ENCODE measurements at places on chromosomes 13 and 19. TPM values are rescaled to one million over a fixed set of nuclear protein-coding genes. Genes with fewer than 3 reads are reported as not detected.
A peak's percentile ranks its signal among the peaks of the same experiment; 100 is the strongest.

DNA sequence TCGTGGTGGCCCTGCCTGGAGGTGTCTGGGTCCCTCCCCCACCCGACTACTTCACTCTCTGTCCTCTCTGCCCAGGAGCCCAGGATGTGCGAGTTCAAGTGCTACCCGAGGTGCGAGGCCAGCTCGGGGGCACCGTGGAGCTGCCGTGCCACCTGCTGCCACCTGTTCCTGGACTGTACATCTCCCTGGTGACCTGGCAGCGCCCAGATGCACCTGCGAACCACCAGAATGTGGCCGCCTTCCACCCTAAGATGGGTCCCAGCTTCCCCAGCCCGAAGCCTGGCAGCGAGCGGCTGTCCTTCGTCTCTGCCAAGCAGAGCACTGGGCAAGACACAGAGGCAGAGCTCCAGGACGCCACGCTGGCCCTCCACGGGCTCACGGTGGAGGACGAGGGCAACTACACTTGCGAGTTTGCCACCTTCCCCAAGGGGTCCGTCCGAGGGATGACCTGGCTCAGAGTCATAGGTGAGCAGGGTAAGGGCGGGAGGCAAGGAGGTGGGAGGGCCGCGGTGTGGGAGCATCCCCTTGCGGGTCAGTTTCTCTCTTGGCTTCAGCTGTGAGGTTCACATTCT, 19.2 kb downstream of the NECTIN2 start:
- no peak overlapping the region for H3K4me3 ChIP-seq
- H3K36me3 ChIP-seq, result no peaks in the 10 kb centered on the region
- DNase-seq, result no peak
- no peaks in the 10 kb centered on the region for H3K27me3 ChIP-seq
- H3K4me1 ChIP-seq, result no peaks in the 10 kb centered on the region
- H3K27ac ChIP-seq, result no peak overlapping the region

- no peaks in the 10 kb centered on the region for H3K4me1 ChIP-seq
- DNase-seq, result no peak
- H3K27me3 ChIP-seq, result no peaks in the 10 kb centered on the region
- H3K27ac ChIP-seq, result no peak overlapping the region
Observed at GRCh38 chr19:13076787-13077186, 25.9 kb downstream of the LYL1 start.

DNA sequence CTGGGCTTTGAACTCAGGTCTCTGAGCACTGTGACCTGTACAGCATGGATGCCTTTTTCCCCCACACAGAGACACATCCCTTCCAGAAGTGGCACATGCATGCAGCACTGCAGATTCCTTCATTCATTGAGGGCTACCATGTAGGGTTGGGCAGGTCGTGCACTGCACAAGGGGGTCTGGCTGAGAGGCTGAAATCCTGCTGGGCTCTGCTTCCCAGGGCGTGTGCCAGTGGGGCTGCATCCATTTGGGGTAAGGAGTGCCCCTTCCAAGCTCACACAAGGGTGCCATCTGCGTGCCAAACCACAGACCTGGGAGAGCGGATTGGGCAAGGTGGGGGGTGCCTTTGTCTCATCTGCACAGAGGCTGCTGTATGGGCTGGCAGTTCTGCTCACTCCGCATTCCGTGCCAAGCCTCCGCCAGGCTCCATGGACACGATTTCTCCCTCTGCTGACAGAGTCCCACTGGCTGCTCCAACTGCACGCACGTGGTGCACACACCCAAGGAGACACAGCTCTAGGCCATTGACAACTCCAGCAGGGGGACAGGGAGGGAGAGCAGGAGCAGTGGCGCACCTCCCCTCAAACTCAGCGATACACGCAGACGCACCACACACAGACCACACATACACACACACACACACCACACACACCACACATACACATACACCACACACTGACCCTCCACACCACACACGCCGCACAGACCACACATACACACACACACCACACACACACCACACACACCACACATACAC, 4.5 kb upstream of the SHISA7 start:
- H3K27me3 ChIP-seq, result peaks cover 50% of the 10 kb centered on the region
- H3K4me1 ChIP-seq, result peaks cover 2% of the 10 kb centered on the region
- no peak overlapping the region for H3K27ac ChIP-seq
- H3K4me3 ChIP-seq, result no peak overlapping the region
- DNase-seq, result no peak
- no peaks in the 10 kb centered on the region for H3K36me3 ChIP-seq

DNA sequence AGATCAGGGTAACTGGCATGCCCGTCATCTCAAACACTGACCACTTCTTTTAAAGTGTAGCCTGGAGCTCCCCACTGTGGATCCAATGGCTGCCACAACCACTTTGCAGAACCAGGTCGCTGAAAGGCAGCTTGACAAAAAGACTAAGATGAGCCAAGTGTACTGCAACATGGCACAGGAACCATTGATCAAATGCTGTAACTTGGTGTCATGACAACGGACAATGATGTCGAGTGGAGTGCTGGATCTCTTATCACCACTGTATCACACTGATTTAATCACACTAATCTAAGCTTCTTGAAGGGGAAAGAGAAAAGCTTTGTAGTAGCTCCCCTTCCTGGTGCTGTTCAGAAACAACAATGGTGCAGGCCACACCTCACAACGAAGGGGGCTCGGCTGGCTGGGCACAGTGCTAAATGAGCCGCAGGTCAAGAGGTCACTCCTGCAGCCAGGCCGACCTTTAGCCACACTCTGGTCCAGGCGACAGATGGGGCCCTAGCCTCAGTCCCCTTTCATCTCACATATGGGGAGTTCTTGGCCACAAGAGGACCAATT, 2.2 kb upstream of the TNFRSF19 start:
- no peak for DNase-seq
- H3K27ac ChIP-seq, result no peak overlapping the region
- no peaks in the 10 kb centered on the region for H3K36me3 ChIP-seq
- H3K27me3 ChIP-seq, result peaks cover 65% of the 10 kb centered on the region

The CCNA1 gene
- total RNA-seq, result 3.8 TPM

The ZNF682 gene
- 13.7 TPM for total RNA-seq

The ZNF471 gene
- total RNA-seq, result 0.55 TPM

GRCh38 chr19:35483089-35483488, 7.2 kb downstream of the KRTDAP start:
- H3K27ac ChIP-seq, result no peak overlapping the region
- no peak overlapping the region for H3K4me3 ChIP-seq
- DNase-seq, result no peak

The MBNL2 gene
- 13.4 TPM for total RNA-seq

- no peaks in the 10 kb centered on the region for H3K27me3 ChIP-seq
- no peak overlapping the region for H3K4me3 ChIP-seq
- H3K36me3 ChIP-seq, result peaks cover 3% of the 10 kb centered on the region
- no peak for DNase-seq
Observed at GRCh38 chr13:30314562-30314961, 7.2 kb upstream of the KATNAL1 start.

DNA sequence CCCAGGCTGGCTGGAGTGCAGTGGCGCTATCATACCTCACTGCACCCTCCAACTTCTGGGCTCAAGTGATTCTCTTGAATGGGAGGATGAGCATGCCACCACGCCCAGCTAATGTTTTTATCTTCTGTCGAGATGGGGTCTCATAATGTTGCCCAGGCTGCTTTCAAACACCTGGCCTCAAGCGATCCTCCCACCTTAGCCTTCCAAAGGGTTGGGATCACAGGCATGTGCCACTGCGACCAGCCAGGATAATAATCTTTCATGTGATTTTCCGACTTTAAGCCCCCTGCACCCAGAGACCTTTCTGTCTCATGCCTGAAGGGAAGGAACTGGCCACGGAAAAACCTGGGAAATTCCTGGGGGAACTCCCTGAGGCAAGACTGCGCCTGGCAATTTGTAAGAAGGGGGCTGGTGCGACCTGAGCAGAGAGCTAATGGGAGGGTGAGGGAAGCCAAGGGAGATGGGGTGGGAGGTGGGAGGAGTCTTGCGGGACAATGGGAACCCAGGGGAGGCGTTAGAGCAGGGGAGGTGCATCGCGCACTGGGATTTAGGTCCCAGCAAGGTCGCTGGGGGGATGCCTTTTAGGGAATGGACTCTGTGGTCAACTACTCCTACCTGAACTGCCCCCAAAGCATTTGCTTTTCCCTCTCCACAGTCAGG, 1.2 kb upstream of the CCDC124 start:
- H3K36me3 ChIP-seq, result no peaks in the 10 kb centered on the region
- peaks cover 39% of the 10 kb centered on the region for H3K4me1 ChIP-seq
- peak overlapping the region; percentile 36 for H3K4me3 ChIP-seq
- H3K27ac ChIP-seq, result no peak overlapping the region

DNA sequence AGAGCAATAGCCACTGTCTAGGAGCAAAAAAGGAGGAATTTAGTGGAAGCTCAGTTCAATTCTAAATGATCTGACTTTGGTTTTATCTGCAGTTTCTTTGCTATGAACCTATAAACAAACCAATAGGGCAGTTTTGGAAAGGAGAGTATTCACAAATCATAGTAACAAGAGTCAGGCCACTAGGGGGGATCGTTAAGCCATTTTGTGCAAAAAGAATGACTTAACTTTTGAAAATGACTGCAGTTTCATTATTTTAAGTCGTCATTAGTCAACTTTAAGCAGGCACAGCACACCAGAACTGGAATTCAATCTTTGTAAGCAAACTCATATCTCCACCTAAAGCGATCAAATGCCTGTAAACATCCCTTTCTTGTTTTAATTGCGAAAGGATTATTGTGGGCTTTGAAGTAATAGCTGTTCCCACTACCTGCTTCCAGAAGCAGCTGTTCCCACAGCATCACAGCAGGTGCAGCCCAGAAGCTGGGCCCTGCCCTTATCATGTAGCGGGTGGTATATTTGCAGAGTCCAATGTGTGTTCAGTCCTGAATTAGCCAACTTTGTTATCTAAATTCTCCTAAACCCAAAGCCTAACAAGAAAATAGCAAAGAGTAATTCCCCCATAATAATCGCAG, 51.5 kb downstream of the SOX21 start:
- H3K36me3 ChIP-seq, result no peaks in the 10 kb centered on the region
- peaks cover 15% of the 10 kb centered on the region for H3K4me1 ChIP-seq
- no peak overlapping the region for H3K27ac ChIP-seq
- DNase-seq, result no peak
- no peak overlapping the region for H3K4me3 ChIP-seq

All from activated CD8-positive, alpha-beta memory T cell treated with anti-CD3 and anti-CD28 coated beads, Interleukin-2, amount 10 ng/mL, durations not matched to agents 7 days and 5 days (primary cell).